Colonic mucosa (tissue), 4 donors: ENCODE measurements at places on chromosomes 16 and 17. TPM values are rescaled to one million over a fixed set of nuclear protein-coding genes. Genes with fewer than 3 reads are reported as not detected.
A peak's percentile ranks its signal among the peaks of the same experiment; 100 is the strongest.

- DNase-seq: peak; percentile 54
These were observed 1.6 kb downstream of the RPL13 start for GRCh38 chr16:89561884-89562599.

DNA sequence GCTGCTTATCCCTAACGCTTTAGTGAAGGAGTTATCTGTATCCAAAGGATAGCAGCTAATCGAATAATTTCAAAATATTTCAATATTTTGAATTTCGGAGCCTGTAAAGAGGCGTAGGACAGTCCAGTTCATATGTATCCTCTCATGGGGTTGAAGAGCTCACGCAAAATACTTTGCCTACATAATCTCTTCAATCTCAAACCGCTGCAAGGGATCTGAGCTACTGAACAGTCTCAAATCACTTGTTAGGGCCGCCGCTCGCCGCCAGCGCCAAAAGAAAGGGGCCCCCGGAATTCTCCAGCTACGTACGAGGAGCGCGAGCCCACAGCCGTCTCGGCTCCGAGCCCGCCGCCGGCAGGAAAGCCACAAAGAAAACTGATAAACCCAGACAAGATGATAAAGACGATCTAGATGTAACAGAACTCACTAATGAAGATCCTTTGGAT, 601 bp upstream of the RFWD3 start:
- DNase-seq: peak; percentile 51

DNA sequence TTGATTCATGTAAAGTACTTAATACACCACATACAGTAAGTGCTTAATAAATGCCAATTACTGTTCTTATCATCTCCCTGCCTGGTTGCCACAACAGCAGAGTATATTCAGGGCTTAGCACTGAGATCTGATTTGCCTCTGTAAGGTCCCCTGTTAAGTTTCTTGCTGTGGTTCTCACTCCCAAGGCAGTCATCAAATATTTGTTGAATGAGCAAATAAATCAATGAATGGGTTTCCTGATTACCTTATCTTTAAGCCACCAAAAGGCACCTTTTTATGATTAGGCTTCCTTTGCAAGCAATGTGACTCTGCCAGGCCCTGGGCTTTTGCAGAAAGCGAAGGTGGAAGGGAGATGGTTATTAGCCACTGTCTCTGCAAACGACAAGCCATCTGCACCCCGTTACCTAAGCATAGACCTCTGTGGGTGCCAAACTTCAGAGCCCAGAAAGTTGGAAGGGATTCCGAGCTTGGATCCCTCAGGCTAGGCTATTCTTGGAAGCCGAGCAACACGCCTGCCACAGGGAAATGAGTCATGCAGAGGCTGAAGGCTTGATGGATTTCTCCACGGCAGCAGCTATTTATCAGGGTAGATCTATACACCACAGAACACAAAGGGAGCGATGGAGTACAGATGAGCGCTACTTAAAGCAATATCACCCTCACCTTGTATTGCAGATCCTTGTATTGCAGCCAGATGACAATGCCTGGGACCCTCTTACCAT, 102.0 kb downstream of the GRIN2A start:
- no peak for DNase-seq

GRCh38 chr17:73278465-73279453, 17.1 kb upstream of the CPSF4L start:
- DNase-seq: peak; percentile 82

- DNase-seq: peak; percentile 57
These were observed at the start of gene CNTNAP1 for GRCh38 chr17:42681976-42682721. Gene CNTNAP1 (plus strand): TSS chr17:42682531. CDS start chr17:42682830, 299 bp downstream.

Gene ZC3H18
- 66.3 TPM for total RNA-seq

Gene RNF222
- total RNA-seq: not detected

Gene NOTUM
- 0.57 TPM for total RNA-seq
